ENCODE measurements at places on chromosomes 12 and 14.

DNA sequence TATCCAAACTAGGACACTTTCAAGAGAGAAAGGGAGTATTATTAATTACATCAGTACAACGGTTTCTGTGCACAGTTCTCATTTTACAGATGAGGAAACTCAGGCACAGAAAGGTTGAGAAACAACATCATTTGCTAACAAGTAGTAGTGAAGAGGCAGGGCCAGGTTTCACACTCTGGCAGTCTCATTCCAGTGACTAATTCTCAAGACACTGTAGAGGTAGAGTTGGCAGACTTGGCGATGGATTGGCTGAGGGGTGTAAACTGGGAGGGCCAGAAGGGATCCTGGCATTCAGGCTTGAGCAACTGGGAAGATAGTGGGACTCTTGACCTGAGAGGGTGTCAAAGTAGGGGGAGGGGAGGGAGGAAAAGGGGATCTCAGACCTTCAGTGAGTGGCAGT, 73.8 kb upstream of the BDKRB2 start:
- DNase-seq, result peak; percentile 37

- no peak for DNase-seq
Measured at GRCh38 chr14:61409782-61410181, 88.4 kb downstream of the PRKCH start.

GRCh38 chr12:93664573-93665138, 12.5 kb upstream of the CRADD start:
- no peak for DNase-seq

DNA sequence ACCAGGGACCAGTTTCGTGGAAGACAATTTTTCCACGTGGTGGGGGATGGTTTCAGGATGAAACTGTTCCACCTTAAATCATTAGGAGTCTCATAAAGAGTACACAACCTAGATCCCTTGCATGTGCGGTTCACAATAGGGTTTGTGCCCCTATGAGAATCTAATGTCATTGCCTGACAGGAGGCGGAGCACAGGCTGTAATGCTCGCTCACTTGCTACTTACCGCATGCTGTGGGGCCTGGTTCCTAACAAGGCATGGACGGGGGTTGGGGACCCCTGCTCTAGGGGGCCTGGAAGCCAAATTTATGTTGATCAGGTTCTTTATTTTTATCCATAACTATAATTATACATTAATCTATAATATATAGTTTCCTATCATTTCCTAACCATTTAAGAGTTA, 315.3 kb downstream of the MED13L start:
- no peak for DNase-seq

DNA sequence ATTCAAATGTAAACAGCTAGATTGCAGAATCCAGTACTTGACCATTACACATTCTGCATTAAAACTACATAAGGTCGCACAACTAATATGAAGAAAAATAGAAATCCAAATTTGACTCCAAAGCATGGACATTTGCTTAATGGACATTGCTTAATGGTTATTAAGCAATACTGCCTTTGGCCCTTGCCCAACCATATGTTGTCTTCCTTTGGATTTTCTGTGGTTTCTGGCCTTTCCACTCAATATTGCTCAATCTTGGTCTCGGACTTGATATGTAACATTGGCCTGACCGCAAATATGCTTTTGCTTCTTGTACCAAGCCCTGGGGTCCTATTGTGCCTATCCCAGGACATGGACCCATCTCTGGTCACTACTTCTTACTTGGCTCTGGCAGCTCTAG, 67.2 kb downstream of the PTPRR start:
- no peak for DNase-seq

GRCh38 chr12:93089805-93090569, 160.9 kb upstream of the EEA1 start:
- peak; percentile 72 for DNase-seq

DNA sequence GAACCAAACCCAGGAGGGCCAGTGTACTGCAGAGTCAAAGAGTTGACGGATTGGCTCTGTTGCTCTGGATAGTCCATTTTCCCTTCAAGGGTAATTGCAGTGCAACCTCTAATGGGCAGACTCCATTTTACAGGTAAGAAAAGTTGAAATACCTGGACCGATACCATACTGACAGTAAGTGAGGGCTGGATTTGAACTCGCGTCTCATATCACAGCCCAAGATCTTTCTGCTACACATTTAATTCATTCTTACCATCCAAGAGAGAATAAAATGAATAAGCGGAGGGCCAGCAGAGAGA, 356 bp upstream of the ZC3H14 start:
- DNase-seq, result no peak

- DNase-seq, result no peak
Measured at GRCh38 chr14:89379006-89379405, 38.0 kb downstream of the FOXN3 start.

DNA sequence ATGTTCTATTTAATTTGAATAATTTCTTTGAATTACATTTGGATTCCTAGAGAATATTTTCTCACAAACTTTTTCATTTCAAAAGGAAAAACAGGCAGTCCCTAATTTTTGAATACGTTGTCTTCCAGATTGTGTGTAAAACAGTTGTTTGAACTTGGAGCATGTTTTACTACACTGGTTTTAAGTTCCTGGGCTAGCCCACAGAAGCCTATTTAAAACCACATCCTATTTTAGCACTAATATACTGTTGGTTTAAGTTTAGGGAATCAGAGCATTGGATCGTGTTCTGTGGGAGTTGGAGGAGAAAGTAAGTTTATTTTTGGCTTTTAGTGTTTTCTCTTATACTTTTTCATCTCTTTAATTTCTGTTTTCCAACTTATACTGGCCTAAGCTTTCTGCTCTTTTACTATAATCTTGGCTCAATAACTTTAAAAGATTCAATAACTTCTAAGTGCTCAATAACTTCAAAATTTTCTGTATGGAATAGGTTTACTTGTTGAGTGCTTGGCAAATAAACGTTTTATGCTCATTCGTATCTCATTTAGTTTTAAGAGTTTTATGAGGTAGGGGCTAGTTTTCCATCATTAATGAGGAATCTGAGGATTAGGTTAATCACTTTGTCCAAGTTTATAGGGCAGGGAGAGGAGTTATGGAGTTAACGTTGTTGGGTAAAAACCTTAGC, 14.9 kb downstream of the LEMD3 start:
- no peak for DNase-seq

DNA sequence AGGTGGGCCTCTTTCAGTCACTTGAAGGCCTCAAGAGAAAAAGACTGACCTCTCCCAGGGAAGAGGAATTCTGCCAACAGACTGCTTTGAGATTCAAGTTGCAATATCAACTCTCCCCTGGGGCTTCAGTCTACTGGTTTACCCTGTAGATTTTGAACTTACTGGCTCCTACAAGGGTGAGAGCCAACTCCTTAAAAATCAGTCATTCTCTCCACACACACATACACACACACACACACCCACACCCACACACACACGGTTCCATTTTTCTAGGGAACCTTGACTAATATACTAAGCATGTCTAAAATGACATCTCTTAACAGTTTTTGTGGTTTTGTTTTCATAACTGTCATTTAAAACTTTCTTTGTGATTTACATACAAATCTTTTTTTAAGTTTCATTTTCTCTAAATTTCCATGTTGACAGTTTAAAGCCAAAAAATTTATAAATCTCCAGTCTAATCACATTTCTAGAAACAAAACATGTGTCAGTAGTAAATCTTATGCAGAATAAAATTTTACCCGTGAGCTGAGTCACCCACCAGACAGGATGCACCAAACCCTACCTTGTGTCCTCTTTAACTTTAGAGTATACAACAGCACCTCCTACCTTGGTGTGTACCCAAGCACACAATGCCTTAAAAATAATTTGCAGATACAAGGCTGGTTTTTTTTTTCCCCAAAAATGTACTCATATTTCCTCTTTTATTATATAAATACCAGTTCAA, 394.6 kb downstream of the AEBP2 start:
- DNase-seq, result peak; percentile 9

- no peak for DNase-seq
Measured at GRCh38 chr12:39692258-39692853, 72.8 kb upstream of the ABCD2 start.

DNA sequence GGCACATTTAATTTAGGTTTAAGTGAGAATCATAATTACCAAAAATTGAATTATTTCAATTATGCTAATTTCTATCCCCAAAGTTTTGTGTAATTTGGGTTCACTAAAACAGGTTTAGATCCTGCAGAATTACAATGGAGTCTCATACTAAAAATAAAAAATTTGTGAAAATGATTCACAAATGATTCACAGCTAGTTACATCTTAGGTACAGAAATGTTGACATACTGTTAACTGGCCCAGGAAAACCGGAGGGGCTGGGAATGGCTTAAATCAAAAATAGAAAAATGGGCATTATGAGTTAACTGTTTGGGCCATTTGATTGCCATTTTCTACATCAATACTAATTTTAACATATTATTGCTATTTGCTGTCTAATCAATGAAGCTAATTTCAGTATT, 76.1 kb downstream of the RMST start:
- DNase-seq, result no peak

DNA sequence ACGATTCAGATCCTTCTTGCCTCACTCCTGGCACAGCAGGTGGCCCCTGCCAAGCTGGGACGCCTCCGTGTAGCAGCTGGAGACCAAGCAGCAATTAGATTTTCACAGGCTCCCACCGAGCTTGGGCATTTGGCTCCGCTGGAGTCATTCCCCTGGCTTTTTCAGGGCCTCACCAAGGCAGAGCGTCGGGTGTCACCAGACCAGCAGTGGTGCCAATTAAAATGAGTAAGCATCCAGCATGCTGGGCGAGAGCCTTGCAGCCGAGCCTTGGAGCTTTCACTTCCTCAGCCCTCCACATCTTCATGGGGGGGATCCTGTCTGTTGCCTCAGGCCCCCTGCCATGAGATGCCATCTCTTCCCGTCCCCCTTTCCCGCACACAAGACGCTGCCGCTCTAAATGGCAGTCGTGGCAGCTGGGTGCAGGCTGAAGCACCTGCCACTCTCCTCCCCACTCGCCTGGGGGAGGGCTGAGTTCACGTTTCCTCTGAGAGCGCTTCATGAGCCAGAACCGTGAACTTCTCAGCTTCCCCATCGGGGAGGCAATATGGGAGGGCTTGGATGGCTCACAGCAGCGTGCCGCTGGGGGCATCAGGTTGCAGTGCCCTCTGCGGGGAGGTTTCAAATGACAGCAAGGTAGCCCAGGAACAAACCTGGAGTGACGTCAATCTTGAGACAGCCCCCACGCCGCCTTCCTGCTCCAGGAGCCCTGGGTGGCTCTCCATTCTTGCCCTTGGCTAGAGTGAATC, 11.7 kb downstream of the TPCN1 start:
- DNase-seq, result peak; percentile 51

Data from kidney glomerular epithelial cell (primary cell).